ENCODE measurements at places on chromosomes 13 and 19. TPM values are rescaled to one million over a fixed set of nuclear protein-coding genes. Genes with fewer than 3 reads are reported as not detected.

DNA sequence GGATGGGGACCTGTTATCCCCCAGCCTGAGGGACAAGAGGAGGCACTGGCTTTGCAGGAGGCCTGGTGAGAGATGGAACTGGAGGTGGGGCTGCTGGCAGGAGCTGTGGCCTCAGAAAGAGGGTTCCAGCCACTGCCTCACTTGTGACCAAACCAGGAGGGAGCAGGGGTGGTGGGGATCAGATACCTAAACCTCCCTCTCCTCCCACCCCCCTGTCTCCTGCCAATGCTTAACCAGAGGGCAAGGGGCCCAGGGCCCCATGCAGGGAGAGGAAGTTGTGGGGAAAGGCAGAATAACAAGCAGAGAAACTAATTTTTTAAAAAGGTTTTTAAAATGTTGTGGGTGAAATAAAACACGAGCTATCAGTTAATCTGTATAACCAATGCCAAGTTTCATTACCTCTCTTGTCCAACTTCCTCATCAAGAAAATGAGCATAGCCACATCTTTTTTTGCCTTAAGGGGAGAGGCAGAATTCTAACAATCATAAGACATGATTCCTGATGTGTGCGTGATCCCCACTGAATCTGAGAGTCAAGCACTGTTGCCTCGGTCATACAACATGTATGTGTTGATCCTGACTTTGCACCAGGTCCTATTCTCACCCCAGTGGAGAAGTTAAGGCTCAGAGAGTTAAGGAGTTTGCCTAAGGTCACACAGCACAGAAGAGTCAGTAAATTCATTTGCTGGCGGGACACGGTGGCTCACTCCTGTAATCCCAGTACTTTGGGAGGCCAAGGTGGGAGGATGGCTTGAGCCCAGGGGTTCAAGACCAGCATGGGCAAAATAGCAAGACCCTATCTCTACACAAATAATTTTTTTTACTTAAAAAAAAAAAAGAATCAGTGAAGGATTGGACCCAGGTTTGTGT lies 12.9 kb downstream of the FXYD5 start:
- no peak for DNase-seq

DNA sequence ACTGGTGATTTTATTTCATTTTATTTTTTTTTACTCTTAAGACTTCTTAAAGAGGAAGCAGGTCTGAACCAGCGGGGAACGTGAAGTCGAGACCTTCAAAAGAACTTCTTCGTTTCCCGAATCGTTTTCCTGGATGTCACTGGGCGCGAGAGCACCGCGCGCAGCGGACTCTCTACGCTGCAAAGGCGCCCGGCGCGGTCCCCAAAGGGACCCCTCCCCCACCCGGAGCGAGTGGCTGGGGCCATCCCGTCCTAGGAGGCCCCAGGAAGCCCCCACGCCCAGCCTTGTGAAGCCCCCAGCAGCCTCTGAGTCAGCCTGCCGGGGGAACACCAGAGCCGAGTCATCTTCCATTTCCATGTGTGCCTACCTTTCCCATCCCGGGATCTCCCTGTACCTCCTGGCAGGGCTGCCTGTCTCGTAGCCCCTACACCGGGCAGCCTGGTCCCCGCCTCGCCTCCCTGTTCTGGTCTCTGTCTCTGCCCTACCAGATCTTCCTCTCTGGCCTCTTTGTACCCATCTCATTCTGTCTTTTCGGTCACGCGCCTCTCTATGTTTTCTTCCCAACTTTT lies 608 bp downstream of the CD70 start:
- DNase-seq: no peak

- no peak for DNase-seq
These were observed 577.9 kb downstream of the LMO7 start for GRCh38 chr13:76214001-76214400.

GRCh38 chr19:1076046-1076386 lies 9.0 kb downstream of the ARHGAP45 start:
- DNase-seq: no peak

- DNase-seq: no peak
These were observed 4.3 kb downstream of the OR7A5 start for GRCh38 chr19:14830702-14831101.

GRCh38 chr13:20514866-20515265 lies 10.8 kb downstream of the CRYL1 start:
- DNase-seq: no peak

GRCh38 chr13:36724141-36724540 lies 50.3 kb downstream of the SERTM1 start:
- DNase-seq: no peak

- DNase-seq: no peak
These were observed 425.7 kb downstream of the SPRY2 start for GRCh38 chr13:79915114-79915811.

DNA sequence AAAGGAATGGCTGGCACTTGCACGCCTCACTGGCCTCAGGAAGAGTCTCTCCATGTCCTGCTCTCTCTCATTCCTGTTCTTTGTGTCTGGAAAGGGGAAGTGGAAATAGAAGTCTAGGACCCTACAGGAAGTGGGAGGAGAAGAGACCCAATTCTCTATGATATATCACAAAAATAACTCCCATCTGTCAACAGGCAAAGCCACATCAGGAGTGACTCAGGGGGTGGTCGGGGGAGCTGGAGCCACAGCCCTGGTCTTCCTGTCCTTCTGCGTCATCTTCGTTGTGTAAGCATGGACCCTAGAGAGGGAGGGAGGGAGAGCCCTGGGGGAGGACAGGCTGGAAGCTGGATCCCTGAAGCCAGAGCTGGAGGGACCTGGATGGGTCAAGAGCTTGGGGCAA lies 3.0 kb downstream of the SIGLEC9 start:
- DNase-seq: no peak

DNA sequence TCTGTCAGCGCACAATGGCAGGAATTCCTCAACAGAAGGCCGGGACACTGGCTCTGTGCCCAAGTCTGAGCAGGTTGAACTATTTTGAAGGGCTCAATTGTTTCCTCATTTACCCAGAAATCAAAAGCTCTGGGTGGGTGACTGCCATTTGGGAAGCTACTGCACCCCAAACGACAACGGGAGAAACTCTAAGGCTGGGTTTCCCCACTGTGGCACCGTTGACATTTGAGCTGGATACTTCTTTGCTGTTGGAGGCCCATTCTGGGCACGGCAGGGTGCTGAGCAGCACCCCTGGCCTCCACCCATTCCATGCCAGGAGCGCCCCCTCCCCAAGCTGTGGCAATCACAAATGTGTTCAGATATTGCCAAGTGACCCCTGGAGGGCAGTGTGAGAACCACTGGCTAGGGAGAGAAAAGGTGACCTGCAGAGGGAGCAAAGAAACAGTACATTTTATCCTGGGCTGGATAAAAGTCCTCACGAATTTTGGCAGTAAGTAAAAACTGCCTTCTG lies 62.5 kb downstream of the RFX2 start:
- DNase-seq: peak; percentile 45

DNA sequence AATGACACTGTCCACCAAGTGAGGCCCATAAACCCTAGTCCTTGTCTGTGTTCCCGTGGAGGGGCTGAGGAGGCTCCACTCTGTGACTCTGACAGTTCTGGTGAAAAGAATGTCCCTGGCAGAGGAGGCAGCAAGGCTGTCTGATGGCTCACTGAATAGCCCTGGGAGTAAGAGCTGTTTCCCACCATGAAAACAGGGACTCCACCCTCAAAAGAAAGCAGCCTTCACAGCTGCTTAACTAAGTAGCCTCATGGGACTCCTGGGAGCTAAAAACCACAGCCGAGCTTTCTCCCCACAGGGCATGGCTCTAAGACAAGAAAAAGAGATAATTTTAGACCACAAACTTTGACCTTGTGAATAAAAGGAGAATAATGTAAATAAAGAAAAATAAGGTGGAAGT lies 135.1 kb upstream of the FRY start:
- DNase-seq: no peak

DNA sequence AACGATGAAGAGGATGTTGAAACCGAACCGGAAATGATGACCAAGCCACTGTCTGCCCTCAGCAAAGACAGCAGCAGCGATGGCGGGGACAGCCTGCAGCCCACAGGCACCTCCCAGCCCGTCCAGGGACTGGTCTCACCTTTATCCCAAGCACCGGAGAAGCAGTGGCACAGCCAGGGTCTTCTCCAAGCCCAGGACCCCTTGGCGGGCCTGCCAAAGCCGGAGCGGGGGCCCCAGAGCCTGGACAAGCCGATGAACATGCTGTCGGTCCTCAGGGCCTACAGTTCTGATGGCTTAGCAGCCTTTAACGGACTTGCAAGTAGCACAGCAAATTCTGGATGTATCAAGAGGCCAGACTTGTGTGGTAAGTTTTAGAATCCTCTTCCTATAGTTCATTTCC lies 177.0 kb downstream of the ZNF536 start:
- DNase-seq: no peak

GRCh38 chr19:4596033-4596904 lies 36.8 kb upstream of the SEMA6B start:
- no peak for DNase-seq

DNA sequence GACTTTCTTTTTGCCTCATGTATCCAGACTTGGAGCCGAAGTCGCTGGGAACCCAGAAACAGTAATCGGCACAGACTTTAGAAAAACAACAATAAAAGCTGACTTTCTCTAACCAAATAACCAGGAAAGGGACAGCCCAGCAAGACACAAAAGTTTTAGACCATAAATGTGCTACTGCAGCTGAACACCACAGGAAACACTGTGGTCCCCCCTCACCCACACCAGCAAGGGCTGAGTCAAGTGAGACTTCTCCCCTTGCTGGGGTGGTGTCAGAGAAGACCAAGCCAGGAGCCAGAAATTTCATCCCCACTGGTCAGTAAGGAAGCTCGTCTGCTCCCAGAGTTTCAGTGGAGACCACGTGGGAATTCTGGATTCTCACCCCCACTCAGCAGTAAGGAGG lies 70.6 kb downstream of the ESD start:
- no peak for DNase-seq

DNA sequence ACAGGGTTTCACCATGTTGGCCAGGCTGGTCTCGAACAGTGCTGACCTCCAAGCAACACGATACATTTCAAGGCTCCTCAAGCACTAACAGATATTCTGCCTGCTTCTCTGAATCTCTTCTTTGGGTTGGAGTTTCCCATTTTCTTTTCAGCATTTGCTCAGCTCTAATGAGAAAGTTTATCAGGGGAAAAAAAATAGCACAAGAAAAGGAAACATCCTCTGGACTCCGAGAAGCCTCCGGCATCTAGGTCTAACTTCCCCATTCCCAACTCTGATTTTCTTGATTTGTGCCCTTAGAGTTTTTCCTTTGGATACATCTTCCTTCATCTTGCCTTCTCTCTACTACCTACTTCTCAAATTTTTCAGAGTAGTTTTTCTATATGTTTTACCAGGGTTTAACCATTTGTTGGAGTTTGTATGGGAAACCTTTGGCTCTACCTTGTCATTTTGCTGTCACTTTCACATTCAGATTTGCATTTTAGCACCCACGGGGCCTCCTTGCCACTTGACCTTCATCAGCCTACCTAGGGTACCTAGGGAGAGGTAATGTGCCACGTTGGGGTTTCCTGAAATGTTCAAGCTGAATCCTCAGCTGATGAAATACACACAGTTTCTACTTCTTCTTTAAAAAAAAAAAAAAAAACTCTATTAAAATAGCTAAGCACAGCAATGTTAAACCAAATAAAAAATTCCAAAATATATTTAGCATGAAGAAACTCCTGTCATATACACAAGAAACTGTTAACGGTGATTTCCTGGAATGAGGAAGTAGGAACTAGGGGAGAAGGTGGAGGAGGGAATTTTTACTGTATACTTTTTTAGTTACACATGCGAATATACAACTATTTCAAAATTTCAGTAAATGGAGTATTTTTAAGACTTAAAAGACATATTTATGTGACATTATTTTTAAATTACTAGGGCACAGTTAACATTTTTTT lies 5.1 kb upstream of the USP12 start:
- DNase-seq: no peak

- DNase-seq: no peak
These were observed 90.7 kb downstream of the DPF1 start for GRCh38 chr19:38133319-38133718.

GRCh38 chr19:2199215-2199614 lies 35.5 kb downstream of the DOT1L start:
- no peak for DNase-seq

DNA sequence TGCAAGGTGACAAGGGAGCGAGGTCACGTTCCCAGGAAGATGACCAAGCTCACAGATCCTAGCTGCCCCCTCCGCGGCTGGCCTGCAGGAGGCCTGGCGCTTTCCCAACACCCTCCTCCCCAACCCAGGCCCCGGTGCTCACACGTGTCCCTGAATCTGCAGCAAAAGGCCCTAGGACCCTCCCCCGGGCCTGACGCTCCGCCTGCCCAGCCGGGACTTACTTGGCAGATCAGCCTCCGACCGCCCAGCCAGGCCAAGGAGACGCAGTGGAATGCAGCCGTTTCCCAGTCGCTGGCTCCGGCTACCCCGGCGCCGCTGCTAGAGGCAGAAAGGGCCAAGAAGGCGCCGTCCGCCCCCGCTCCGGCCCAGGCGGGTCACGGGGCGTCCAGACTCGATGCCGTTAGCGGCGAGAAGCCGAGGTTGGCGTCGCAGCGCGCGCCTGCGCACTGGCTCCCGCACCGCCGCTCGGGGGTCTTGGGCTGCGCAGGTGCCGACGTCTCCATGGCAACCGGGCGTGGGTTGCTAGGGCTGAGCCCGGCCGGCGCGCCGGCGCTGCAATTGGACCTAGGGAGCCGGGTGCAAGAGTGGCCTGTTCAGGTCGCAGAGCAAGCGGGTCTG lies at the start of gene PNMA8A:
PNMA8A (minus strand) TSS at position 448 of the 618 bp plus-strand sequence. CDS start 528 bp downstream, outside the sequence.
- peak; percentile 87 for DNase-seq

DNA sequence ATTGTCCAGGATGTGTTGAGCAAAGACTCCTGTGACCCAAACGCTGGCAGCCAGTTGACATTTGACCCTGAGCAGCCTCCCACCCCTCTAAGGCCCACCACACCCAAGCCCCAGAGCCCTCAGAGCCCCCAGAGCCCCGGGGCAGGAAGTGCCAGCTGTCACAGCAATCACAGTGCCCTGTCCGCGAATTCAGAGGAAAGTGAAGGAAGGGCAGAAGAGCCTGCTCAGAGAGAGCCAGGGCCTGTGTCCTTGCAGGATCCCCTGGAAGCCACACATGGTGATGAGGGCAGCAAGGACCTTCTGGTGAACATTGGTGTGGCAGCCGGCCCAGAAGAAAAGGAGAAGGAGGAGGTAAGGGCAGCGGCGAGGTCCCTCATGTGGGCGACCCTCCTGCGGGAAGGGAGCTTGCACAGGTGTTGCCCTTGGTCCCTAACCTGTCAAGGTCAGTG lies 63.7 kb downstream of the SPATA13 start:
- no peak for DNase-seq

GRCh38 chr19:35438527-35438926 lies 9.5 kb upstream of the FFAR2 start:
- no peak for DNase-seq

ZSCAN5A gene
- 15.3 TPM for total RNA-seq

MAP4K1 gene
- total RNA-seq: 10.9 TPM

CGB7 gene
- total RNA-seq: 0.38 TPM

ACER1 gene
- not detected for total RNA-seq

SLC1A6 gene
- total RNA-seq: 0.62 TPM

CYP4F12 gene
- total RNA-seq: not detected

PDX1 gene
- total RNA-seq: 303 TPM

Data from progenitor cell of endocrine pancreas (in vitro differentiated cells).